NCI-H1048 (cell line): ENCODE measurements at places on chromosomes 7 and 10.

DNA sequence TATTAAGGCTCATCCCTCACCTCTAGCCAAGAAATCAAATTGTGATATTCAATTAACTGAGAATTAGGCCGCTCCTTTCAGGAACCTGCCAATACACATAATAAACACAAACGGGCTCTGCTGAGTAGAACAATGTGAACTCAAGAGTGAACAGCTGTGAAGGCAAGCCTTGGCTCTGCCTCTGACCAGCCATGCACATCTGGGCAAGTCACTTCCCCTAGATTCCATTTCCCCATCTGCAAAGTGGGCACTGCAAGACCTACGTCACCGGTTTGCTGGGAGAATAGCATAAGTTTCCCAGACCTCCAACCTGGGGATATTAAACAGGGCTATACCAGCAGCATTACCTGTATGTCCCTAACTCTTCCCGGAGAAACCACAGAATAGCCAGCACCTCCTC lies 355.2 kb downstream of the TNS3 start:
- no peak for DNase-seq

DNA sequence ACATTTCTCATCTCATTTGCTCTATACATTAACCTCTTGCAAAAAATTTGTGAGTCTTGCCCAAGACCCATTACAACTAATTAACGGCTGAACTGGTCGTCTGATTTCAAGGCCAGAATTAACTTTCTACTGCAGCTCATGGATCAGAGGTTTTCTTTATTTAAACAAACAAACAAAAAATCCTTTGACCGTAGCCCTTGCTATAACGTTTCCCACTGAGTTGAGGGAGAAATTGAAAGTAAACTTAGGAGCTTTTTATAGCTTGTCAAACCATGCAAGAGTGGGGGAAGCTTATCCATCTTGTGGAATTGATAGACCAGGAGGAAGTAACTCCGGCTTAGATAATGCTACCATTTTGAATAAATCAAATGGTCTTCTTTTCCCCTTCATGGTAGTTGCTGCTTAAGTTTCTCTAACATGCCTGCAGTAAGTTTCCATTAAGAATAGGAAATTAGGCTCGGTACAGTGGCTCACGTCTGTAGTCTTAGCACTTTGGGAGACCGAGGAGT lies 3.3 kb downstream of the SRGN start:
- DNase-seq: no peak

- no peak for DNase-seq
Observed at GRCh38 chr10:97078938-97079445, 106.8 kb downstream of the SLIT1 start.

GRCh38 chr10:79248341-79249185 lies 98.7 kb upstream of the PPIF start:
- no peak for DNase-seq

GRCh38 chr10:123553810-123554430 lies 112.2 kb upstream of the GPR26 start:
- no peak for DNase-seq

GRCh38 chr10:35124540-35124939 lies 2.1 kb upstream of the CREM start:
- no peak for DNase-seq
